ENCODE measurements at places on chromosomes 1 and 21. TPM values are rescaled to one million over a fixed set of nuclear protein-coding genes. Genes with fewer than 3 reads are reported as not detected.

GJA8 gene
- not detected for total RNA-seq

- H3K27ac ChIP-seq: no peak overlapping the region
- no peaks in the 10 kb centered on the region for H3K36me3 ChIP-seq
- H3K4me3 ChIP-seq: no peak overlapping the region
- peaks cover 3% of the 10 kb centered on the region for H3K4me1 ChIP-seq
- DNase-seq: no peak
These were observed 867 bp downstream of the PTPRC start for GRCh38 chr1:198639671-198640143.

TLCD4 gene
- 2.1 TPM for total RNA-seq

NDUFS2 gene
- total RNA-seq: 142 TPM

GRCh38 chr21:26162081-26162480 lies 8.5 kb downstream of the APP start:
- peaks cover 9% of the 10 kb centered on the region for H3K4me1 ChIP-seq
- H3K27ac ChIP-seq: no peak overlapping the region
- H3K27me3 ChIP-seq: no peaks in the 10 kb centered on the region
- H3K36me3 ChIP-seq: no peaks in the 10 kb centered on the region

LCA5L gene
- 0.66 TPM for total RNA-seq

Measured in fibroblast of lung (primary cell).